Lung microvascular endothelial cell (primary cell): ENCODE measurements at places on chromosomes 1 and 21.
A peak's percentile ranks its signal among the peaks of the same experiment; 100 is the strongest.

DNA sequence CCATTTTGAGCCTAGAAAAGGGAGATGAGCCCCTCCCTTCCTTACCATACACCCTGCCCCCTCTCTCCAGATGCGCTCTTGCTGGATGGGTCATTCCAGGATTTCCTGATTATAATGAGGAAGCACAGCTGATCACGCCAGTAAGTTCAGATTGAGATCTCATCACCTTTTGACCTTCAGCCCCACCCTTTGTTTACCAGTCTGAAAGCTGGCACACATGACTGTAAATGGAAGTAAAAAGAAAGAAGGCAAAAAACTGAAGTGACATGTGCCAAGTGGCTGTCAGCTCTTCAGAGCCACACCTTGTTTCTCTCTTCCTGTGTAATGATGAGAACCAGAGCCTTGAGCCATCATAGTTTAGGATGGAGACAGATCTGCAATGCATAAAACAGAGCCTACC, 27.9 kb downstream of the S1PR1 start:
- peak; percentile 90 for DNase-seq

GRCh38 chr1:36367798-36368197, 17.9 kb downstream of the STK40 start:
- DNase-seq, result no peak

DNA sequence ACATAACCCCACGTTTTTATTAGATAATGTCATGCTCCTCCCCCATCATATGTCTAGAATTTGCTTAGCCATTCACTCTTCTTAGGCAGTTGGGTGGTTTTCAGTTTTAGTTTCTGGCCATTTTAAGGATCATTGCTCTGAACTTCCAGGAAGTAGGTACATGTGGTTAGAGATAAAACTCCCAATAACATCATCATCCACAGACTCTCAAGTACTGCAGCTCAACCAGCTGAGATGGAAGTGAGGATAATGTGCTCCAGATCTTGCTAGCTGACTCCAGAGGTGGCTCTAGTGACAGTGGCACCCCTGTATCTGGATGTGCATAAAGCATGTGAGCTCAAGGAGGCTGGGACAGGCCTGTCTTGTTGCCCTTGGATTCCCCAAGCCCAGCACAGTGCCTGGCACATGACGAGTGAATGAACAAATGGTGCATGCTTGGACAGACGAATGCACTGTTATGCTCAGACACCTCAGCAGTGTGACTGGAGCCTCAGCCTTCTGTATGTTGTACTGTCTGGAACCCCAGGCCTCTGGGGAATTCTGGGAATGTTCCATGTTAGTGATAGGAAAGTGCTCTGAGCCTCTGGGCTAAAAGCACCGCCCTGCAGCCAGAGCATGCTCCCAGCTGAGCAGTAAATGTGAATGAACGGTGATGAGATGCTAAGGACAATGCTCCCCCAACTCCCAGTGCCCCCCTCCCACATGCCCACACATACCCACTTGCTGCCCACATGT, 16.4 kb upstream of the KCNN3 start:
- DNase-seq, result no peak

GRCh38 chr1:42767510-42768000, 506 bp downstream of the C1orf50 start:
- no peak for DNase-seq

GRCh38 chr1:177952249-177952648, 17.6 kb downstream of the SEC16B start:
- no peak for DNase-seq

DNA sequence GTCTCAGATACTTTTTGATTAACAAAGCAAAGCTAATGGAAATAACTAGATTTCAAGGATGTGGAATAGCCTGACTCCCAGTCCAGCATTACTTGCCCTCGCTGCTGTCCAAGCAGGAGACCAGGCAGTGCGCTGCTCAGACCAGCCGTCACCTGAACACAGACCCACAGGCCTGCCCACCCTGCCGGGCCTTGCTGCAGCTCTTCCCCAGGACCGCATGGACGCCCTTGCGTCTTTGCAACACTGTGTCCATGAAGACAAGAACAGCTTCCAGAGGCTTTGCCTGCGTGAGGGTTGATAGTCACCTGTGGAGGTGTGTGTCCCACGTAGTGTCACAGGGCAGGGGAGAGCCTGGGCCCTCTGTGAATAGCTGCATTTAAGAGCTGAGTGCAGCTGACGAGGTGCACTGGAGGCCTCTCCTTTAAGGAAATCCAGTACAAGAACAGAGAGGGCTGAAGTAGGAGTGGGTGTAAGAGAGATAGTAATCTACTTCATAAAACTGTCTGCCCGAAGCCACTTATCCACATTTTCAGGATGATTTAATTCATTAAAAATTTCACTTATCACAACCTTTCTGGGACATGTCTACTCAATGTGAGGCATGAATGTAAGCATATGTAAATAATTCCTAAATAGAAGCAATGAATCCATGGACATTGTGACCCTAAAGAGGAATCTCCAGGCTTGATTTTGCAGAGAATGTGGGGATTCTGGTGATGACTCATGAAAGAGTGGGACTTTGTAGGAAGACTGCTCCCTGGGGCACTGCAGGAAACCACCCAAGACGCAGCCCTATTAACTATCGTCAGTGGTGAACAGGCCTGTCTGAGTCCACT, 176.2 kb upstream of the RAB4A start:
- DNase-seq, result no peak

- DNase-seq, result peak; percentile 11
Observed at GRCh38 chr1:44029260-44029910, 1.9 kb downstream of the SLC6A9 start.

DNA sequence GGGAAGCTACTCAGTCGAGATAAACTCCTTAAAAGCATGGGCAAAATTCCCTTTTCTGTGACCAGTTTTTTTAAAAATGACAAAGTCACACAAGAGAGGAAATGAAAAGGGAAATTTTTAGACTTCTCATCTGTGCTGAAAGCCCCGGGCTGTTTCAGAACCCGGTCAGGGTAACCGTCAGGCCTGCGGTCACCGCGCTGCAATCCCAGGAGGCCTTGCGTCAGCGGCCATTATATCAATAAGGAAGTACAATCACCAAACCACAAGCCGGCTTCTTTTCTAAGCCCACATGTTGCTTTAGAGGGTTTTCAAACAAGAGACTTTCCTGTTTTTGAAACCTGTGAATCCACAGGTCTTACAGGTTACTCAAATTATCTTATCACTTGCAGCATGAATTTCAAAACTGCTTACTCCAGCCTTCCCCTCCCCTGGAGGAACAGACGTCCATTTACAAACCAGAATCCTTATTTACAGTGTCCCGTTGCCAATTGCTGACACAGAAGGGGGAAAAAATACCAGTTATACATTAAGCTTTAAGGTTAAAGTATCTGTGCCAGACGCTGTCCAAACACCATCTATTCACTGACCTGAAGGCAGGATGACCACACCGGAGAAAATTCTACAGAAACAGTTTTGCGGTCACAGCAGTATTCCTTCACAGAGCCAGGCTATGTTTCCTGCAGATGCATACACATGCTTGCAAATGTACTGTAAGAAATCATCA, 165.3 kb downstream of the TOMM20 start:
- DNase-seq, result peak; percentile 41

DNA sequence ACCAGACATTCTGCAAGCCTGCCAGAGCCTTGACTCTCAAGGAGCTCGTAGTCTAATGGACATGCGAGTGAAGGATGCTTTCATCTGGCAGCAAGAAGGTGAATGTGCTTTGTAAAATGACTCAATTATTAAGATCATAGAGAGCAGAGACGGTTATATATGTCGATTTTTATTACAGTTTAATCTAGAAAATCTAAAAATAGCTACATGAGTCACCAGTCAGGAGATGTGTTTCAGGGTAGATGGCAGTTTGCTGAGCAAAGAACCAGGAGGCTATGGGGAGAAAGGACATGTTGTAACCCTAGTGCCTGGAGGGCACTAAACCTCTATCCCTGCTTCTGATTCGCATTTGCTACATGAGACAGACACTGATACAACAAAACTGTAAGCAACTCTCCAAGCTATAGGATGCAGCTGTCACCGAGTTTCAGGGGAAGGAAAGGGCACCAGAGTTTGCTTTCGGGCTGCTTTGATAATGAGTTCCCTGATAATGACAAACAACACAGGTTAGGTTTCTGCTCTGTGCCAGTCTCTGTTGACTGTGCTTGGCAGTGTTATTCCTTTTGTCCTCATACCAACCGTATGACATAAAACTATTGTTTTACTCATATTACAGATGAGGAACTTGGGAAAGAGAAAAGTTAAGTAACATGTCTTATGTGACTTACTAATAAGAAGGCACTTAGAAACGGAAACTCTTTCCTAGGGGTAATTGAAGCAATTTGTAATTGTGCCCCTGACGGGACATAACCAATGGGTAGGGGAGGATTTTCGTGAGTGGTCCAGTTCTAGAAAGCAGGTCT, 43.2 kb downstream of the C1orf198 start:
- DNase-seq, result peak; percentile 61

GRCh38 chr1:202815120-202815519, 4.4 kb downstream of the PCAT6 start:
- peak; percentile 26 for DNase-seq

DNA sequence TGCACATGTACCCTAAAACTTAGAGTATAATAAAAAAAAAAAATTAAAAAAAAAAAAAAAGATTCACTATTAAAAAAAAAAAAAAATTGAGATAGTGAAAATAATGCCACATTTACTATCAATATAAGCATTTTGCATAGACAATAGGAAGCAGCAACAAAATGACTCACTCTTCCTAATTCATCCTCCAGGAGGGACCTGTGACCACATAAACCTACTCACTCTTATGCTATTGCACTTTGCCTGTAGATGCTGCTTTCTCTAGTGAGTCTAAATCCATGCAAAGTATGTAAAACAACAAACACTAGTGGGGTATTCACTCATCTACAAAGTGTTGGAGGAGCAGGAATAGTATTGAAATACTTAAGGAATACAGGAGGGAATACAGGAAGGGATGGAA, 2.9 kb downstream of the OR10J5 start:
- no peak for DNase-seq

DNA sequence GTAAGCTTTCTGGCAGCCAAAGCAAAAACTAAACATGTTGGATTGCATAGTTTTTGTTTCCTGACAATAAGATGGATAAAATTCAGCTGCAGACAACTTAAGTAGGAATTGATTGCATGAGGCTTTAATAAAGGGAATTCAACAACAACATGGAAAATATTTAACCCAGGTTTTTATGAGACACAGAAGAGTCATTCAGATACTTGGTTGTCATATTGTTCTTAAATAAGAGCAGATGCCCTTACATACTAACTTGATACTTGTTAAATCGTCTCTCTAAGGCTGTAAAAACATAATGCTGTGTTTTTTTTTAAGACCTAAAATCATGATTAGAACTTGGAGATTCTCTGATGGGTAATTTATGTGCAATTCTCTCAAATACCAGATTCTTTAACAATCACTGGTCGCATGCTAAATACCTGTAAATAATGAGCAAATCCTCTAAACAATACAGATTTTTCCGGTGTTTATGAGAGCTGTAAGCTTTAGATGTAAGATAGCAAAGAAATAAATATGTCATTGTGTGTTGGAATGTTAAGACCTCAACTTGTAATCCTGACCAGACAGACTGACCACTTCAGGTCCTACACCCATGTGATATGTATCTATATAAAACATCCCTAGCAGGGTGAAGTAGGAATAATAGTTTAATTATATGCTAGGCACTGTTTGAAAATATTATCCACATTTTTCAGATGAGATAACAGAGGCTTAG, 37.8 kb upstream of the CD34 start:
- DNase-seq, result no peak

DNA sequence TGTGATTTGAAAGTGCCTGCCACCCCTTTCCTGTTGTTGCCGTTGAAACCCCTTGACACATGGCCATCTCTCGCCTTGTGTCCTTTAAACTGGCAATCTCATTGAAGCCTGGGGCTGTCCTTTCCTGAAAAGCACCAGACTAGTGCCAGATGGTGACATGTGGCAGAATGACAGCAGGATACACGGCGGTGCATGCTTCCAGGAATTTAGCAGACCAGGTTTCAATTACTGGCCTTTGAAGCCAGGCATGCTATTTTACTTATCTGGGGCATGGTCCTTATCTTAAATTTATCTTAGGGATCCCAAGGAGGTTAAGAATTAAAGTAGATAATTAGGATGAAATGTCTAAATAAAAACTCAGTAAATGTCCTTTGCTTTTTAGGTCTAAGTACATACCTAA, 15.2 kb downstream of the PLPPR4 start:
- DNase-seq, result peak; percentile 6

- DNase-seq, result no peak
Observed at GRCh38 chr1:116332451-116332850, 40.6 kb upstream of the ATP1A1 start.

DNA sequence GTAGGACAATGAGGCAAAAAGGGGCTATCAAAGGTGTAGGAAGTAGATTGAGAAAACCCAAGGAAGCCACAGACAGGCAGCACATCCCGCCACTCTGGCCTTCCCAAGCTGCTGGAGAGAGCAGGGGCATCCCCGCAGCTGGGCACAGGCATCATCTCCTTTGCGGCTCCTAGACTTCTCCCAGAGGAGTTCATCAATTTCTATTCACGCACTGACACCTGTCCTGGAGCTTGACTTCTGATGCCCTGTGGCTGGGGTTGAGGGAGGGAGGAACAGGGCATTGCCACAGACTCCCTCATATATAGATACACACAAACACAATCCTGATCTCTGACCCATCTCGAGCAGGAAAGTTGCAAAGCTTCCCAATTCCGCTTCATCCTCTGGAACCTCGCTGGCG, 1.9 kb upstream of the TFAP2E start:
- DNase-seq, result no peak

GRCh38 chr1:43565600-43566360, 35.1 kb downstream of the PTPRF start:
- DNase-seq, result peak; percentile 57

DNA sequence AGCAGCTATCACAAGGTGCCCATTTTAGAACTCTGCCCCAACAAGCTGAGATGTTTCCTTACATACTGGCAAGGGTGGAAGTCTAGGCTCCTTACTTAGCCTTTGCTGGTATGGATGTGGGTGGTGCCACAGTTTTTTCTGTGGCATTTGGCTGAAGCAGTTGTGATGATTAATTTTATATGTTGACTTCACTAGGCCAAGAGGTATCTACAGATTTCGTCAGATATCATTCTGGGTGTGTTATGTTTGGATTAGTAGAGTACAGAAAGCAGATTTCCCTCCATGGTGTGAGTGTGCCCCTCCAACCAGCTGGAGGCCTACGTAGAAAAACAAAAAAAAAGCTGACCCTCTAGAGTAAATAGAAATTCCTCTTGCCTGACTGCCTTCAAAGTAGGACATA, 317.0 kb downstream of the BARHL2 start:
- DNase-seq, result no peak

- DNase-seq, result no peak
Observed at GRCh38 chr1:160346958-160347357, 3.8 kb downstream of the NCSTN start.

GRCh38 chr1:10909697-10910680, 102.5 kb upstream of the TARDBP start:
- DNase-seq, result peak; percentile 28

DNA sequence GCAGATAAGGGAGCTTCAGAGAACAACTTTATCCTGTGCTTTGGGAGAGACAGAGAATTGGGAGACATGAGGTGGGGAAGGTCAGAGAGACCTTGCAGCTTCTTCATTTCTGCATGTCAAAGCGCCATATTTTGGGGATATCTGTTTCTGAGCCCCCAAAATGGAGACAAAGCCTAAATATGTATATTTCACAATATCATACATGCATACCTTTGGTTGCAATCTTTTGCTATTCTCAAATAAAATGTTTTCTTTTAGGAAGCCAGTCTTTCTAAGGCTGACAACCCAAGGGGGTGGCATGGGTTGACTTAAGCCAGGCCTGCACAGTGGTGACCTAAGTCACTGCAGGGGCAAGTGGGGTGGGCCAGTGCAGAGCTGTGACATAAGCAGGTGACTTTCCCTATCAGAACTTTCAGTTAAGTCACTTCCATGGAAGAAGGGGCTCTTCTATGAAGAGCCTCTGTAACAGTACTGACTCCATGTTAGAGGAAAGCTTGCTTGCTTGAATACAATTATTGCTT, 13.9 kb upstream of the MRPL55 start:
- DNase-seq, result no peak
